Fibroblast of villous mesenchyme (primary cell): ENCODE measurements at places on chromosomes 11 and 22. TPM values are rescaled to one million over a fixed set of nuclear protein-coding genes. Genes with fewer than 3 reads are reported as not detected.

DNA sequence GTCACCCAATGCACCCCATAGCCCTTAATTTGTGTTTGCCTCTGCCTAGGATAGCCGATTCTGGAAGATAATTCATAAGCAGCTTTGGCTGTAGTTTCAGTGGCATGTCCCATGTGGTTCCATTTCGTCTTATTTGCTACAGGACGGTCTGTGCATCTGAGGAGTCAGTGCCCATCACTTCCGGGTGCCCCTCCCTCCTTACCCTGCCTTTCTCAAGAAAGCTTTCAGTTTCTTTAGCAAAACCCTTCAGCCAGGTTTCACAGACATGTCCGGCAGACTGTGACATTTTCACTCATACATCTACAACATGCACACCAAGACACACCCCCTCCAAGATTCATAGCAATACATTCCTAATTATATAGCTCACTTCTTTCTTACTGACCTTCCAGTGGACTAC, 14.3 kb downstream of the TP53AIP1 start:
- no peak for DNase-seq

- no peak for DNase-seq
These were observed 31.9 kb upstream of the TTLL12 start for GRCh38 chr22:43218786-43219185.

DNA sequence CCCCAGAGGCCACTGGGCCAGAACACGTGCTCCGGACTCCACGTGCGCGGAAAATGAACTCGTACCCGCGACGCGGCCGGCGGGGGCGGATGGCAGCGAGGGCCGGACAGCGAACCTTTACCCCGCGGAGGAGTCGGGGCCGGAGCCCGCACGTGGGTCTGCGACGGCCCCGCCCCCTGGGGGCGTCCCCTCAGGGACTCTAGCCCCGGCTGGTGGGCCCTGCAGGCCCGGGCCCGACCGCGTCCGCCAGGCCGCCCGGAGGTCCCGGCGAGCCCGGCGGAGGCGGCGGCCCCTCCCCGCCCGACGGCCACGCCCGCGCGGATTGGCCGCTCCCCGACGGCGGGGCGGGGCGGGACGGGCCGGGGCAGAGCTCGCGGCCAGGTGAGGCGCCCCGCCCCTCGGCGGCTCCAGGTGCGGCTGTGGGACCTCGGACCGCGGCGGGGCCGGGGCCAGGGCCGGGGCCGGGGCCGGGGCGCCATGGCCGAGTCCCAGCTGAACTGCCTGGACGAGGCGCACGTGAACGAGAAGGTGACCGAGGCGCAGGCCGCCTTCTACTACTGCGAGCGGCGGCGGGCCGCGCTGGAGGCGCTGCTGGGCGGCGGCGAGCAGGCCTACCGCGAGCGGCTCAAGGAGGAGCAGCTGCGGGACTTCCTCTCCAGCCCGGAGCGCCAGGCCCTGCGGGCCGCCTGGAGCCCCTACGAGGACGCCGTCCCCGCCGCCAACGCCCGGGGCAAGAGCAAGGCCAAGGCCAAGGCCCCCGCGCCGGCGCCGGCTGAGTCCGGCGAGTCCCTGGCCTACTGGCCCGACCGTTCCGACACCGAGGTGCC, at the start of gene FAM83F:
FAM83F (plus strand) TSS at position 389 of the 827 bp plus-strand sequence; CDS start at position 478, 89 bp downstream.
- no peak for DNase-seq

GRCh38 chr11:101031713-101032112, 97.9 kb downstream of the PGR start:
- no peak for DNase-seq

GP1BB gene
- total RNA-seq = 0.86 and 2.6 TPM in 2 replicates

- peak; percentile 97 for DNase-seq
These were observed at the start of gene CHKB for GRCh38 chr22:50582493-50583293. TSS of gene CHKB (minus strand) at chr22:50582849. CDS start at chr22:50582781, 68 bp downstream.

DNA sequence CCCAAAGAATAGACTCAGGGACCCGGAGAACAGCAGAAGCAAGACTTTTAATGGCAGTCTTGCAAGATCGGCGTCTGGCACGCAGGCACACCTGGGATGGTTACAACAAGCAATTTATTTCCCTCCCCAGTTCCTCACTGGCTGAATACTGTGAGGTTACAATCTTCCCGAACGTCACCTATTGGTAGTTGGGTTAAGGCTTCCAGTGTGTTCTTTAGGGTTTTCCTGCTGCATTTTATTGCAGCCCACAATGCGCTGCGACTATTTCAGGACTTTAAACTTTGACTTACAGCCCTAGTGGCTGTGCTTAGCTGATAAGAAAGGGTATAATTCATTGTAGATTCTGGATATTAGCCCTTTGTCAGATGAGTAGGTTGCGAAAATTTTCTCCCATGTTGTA, 11.5 kb upstream of the TRIM68 start:
- no peak for DNase-seq

ZNF215 gene
- total RNA-seq = 6.5 and 7.1 TPM in 2 replicates

C22orf42 gene
- total RNA-seq = not detected in 2 replicates

- no peak for DNase-seq
These were observed 31.6 kb upstream of the PRDM10 start for GRCh38 chr11:130034236-130034635.

DNA sequence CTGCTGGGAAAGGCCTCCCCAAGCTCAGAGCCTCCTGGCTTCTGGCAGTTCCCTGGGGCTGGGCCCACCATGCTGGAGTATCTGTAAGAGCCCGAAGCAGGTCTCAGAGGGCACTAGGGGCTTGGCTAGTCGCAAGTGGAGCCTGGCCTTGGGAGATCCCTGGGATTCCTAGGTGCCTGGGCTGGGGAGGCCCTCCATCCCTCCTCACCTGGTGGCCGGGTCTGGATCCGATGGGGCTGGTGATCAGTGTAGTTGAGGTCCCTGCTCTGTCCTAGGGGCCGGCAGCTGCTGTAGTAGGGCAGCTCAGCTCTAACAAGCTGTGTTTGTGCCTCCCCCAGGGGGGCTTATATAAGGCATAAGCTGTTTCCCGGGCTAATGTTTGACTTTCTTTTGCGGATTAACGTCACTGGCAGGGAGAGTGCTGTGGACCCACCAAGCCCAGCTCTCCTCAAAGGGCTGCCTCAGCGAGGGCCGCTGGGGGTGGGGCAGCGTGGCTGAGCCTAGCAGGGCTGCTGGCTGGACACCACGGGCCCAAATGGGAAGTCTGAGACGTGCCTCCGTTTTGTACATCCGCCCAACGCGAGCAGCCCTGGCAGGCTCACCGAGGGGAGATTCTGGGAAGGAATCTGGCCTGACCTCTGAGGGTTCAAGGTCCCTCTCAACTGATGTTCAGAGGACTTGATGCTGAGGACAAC, at the start of gene SLC22A8:
SLC22A8 (minus strand) TSS at position 321 of the 695 bp plus-strand sequence. CDS start 883 bp downstream, outside the sequence.
- no peak for DNase-seq

ESAM gene
- 0.43 and 0.97 TPM in 2 replicates for total RNA-seq

GRCh38 chr22:39933741-39934140, 26.5 kb upstream of the TMA7B start:
- DNase-seq = no peak

GRCh38 chr22:38271927-38272372, 860 bp downstream of the TMEM184B start:
- DNase-seq = no peak

- DNase-seq = peak; percentile 65
These were observed 55.9 kb downstream of the KCNC1 start for GRCh38 chr11:17790453-17790852.

- no peak for DNase-seq
These were observed 28.5 kb upstream of the SMIM38 start for GRCh38 chr11:69127081-69127850.

DNA sequence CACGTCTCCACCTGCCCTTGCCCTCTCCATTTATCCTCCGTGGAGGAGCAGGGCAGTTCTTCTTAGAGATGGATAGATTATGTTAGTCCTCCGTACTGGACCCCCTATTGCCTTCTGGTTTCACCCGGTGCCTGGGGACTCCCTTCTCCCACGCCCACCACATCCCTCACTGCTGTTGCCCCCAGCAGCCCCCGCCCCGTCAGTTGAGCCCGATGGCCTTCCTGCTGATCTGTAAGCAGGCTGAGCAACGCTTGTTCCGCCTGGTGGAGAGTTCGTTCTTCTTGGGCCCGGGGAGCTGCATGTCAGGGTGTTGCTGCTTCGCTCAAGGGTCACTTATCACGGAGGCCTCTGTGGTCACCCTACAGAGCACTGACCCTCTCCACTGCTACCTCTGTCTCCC, 34.2 kb downstream of the B3GAT1 start:
- DNase-seq = no peak

DNA sequence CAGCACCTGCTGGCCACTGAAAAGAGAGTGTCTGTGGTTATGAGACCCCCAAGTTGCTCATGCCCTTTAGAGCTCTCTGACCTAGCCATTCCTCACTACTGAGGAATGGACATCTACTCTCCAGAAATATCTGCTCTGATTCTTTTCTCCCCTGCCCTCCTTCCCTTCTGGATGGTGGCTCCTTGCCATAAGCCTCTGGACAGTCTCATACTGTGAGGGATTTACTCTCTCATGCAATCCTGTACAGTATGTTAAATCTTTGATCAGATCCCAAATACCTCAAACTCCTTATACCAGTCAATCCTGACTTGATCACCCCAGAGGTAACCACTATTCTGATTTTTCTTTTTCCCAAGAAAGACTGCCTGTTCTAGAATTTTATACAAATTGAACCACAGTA, 80.7 kb downstream of the ARHGAP20 start:
- DNase-seq = no peak

DNA sequence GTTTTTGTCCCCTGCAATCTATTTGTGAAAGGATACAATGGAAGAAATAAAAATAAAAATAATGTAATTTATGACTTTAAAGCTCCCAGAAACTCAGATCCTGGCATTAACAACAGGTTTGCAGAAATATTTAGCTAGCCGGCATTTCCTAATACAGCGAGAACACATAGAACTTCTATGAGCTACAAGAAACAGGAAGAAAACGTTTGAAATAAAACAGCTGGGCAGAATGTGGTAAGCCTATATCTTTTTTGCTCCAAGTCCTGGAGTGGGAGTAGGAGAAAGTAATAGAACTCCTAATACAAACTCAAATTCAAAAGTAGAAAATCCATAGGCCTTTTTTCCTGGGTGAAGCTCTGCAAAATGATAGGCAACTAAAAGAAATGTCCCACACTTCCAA, 29.6 kb upstream of the FIBIN start:
- DNase-seq = peak; percentile 71

INPP5J gene
- 0.43 and 0.97 TPM in 2 replicates for total RNA-seq

APOBEC3H gene
- not detected in 2 replicates for total RNA-seq

DNA sequence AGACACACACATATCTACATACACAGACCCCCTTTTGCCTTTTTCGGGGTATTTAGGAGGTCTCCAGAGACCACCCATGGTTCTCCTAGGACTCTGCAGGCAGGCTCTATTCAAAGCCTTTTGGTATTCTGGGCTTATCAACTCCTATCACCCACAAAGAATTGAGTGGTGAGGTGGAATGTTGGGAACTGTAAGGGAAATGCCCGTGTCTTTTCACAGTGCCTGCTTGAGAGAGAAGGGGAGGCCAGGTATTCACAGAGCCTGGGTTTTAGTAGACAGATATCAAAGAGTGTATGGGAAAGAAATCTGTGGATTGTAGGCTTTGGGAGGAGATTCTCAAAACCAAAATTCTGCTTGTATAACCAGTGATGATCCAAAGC, 44.0 kb upstream of the CSNK2A3 start:
- no peak for DNase-seq

GRCh38 chr22:39405346-39406085, 5.9 kb downstream of the TAB1 start:
- DNase-seq = peak; percentile 77

DNA sequence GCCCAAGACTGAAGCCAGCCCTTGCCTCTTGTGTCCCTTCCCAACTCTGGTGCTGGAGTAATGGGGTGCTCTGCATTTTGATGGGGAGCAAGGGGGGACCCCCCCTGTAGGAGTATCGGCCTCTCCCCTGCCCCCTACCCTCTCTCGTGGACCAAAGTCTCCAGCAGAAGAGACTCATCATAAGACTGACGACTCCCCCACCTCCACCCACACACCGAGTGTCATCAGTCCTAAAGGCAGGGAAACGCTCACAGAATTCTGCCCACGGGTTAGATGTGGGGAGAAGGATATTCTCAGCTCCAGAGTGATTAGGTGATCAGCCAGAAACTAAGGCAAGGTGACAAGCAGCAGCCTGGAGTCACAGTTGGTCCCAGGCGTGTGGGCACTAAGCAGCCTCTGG, 38.8 kb downstream of the PPP2R1B start:
- no peak for DNase-seq

- DNase-seq = no peak
These were observed 29.9 kb downstream of the RNF169 start for GRCh38 chr11:74778581-74778980.

ZBTB16 gene
- total RNA-seq = 0.32 and 0.86 TPM in 2 replicates

ANGPTL5 gene
- not detected in 2 replicates for total RNA-seq

DNA sequence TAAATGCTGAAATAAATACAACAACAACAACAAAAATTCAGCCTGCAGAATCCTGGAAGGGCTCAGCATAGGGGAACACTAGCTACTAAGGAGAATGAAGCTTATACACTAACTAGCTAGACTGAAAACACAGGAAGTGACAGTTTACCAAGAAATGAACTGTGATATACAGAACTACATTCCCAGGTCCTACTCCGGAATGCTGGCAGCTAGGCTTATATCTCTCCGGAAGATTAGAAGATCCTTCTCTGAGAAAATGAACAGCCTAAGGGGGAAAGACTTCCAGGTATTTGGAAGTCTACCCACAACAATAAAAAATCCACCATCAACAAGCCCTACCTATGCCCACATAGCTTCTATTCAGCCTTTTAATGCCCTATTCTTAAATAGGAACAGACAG, 31.0 kb downstream of the CCDC34 start:
- peak; percentile 49 for DNase-seq

ARFIP2 gene
- 61.2 and 66.9 TPM in 2 replicates for total RNA-seq

DNA sequence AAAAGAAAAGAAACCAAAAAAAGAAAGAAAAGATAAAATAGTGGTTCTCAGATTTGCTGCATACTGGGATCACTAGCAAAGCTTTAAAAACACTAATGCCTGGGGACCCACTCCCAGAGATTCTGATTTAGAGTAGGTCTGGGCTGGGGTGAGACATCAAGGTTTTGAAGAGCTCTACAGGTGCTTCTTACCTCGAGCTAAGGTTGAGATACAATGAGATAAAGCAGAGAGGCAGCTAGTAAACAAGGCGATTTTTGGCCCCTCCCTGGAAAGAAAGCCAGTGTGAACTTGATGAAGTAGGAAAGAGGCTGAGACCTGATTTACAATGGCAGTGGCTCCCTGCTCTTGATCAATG, 327.6 kb upstream of the CCDC90B start:
- DNase-seq = no peak

DCPS gene
- total RNA-seq = 10.4 and 12.9 TPM in 2 replicates

GRCh38 chr11:130785380-130786116, 130.7 kb downstream of the SNX19 start:
- peak; percentile 45 for DNase-seq

STT3A gene
- total RNA-seq = 216 and 383 TPM in 2 replicates

- DNase-seq = peak; percentile 30
These were observed 62.7 kb upstream of the HORMAD2 start for GRCh38 chr22:30017375-30018223.
